ENCODE measurements at places on chromosomes 12 and 14. TPM values are rescaled to one million over a fixed set of nuclear protein-coding genes. Genes with fewer than 3 reads are reported as not detected.

- DNase-seq, result no peak
Measured at GRCh38 chr12:114012744-114013431, 46.8 kb upstream of the RBM19 start.

DNA sequence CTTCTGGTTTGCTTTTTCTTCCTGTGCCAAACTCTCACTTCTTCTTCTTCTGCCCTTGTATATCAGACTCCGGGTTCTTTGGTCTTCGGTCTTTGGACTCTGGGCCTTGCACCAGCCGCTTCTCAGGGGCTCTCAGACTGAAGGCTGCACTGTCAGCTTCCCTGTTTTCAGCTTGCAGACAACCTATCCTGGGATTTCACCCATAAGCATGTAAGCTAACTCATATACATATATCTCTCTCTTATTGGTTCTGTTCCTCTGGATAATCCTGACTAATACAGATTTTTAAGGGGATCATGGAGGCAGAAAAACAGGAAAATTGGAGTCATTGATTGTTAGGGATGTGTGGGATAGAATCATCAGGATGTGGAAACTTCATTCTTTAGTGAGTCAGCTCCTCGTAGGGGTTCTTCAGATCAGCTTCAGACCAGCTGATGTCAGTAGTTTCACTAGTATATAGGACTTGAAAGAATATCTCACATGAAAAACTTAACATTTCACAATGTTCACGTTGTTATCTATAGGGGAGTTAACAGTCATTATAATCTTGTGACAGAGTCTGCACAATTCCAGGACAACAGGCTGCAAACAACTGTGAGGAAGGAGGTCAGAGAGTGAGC is 102.9 kb downstream of the RASSF9 start:
- no peak for DNase-seq

DNA sequence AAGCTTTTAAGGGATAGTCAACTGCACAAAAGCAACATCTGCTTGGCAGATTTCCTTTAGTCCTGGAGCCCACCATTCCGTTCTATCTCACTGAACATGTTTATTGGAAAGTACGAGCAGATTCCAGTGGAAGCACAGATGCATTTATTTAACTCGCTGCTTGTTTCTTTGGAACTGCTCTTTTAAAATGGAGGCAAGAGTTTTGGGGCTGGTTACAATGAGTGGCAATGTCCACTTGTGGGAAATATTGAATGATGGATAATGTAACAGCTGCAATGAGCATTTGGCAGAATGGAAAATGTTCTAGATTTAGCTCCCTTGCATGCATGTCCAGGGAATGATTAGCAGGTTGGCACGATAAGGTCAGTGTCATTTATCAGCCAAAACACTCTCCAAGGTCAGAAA is 163.0 kb downstream of the ATP23 start:
- no peak for DNase-seq

GRCh38 chr14:106207316-106207715 is 680.9 kb downstream of the TMEM121 start:
- DNase-seq, result no peak

DNA sequence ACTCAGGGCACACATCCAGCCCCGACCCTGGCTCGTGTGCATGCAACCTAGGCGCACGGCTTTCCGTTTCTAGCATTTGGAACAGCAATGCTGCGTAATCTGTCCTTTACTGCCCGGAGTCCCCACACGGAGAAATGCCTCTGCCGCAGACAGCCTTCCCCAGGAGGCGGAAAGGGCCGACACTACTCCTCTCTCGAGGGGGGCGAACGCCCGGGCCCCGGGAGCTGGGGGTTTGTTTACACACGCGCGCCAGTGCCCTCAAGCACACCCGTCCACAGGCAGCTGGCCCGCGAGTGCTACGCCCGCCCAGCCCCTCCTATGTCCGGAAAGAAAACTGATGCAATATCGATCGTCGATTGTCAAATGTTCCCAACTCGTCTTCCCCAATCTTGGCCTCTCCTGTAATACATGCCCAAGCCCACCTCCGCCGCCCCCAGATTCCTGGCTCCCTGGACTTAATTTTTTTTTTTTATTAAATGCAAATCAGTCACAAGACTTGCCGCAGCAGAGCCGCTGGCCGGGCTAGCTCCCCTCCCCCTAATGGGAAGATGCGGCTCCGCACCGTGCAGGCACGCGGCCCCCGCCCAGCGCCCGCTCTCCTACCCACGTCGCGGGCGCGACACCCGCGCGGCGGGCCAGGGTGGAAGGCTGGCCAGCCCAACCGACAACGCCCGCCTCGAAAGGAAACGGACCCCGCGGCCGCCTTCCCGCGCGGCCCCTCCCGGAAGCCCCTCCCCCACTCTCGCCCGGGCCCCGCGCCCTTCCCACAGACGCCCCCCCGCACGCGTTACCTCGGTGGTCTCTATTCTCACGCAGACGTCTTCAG is 642 bp downstream of the SLC38A2 start:
- no peak for DNase-seq

- no peak for DNase-seq
Measured at GRCh38 chr12:119096429-119097202, 82.1 kb upstream of the HSPB8 start.

- DNase-seq, result no peak
Measured at GRCh38 chr12:120470150-120470784, 719 bp upstream of the SRSF9 start.

GRCh38 chr12:124532331-124532750 is 35.1 kb downstream of the NCOR2 start:
- no peak for DNase-seq

- peak; percentile 9 for DNase-seq
Measured at GRCh38 chr12:80321653-80322052, 122.4 kb upstream of the PTPRQ start.

DNA sequence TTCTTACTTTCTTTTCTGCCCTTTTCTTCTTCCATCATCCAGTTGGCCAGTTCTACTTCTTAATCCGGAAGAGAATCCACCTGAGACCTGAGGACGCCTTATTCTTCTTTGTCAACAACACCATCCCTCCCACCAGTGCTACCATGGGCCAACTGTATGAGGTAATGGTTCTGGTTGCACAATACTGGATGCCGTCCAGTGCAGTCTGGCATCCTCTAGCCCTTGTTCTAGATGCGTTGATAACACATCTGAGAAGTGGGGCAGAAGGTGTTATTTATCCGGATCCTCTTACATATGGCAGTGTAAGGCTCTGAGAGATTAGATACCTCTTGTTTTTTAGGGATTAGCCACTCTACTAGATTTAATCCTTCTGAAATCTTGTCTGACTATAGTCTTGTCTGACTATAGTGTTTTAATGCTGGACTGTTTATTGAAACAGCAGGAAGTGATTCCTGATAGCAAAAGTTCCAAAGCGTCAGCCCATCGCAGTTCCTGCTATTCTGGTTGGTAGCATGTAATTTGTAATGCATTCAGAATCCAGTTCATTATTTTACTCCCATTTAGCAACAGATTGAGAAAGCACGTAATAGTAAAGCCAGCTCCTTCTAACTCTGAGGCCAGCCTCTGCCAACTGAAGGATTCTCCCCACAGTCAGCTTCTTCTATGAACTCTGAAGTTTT is 7.9 kb downstream of the GABARAPL1 start:
- no peak for DNase-seq

- DNase-seq, result no peak
Measured at GRCh38 chr14:23252006-23252405, 14.3 kb downstream of the RNF212B start.

- DNase-seq, result no peak
Measured at GRCh38 chr12:44384136-44384535, 492.0 kb downstream of the NELL2 start.

GRCh38 chr12:55067701-55068100 is 47.9 kb downstream of the NEUROD4 start:
- no peak for DNase-seq

TSPAN19 gene
- 0.92 TPM for total RNA-seq

KLRF1 gene
- 0.17 TPM for total RNA-seq

OR6C2 gene
- not detected for total RNA-seq

KRT2 gene
- total RNA-seq, result not detected

SNAPC1 gene
- total RNA-seq, result 16.1 TPM

PLBD1 gene
- 6.6 TPM for total RNA-seq

GNG2 gene
- total RNA-seq, result 4.1 TPM
